Activated CD4-positive, alpha-beta T cell treated with anti-CD3 and anti-CD28 coated beads, Interleukin-2, amount 10 ng/mL, durations not matched to agents 24 days and 14 days (primary cell): ENCODE measurements at places on chromosomes 6 and 20. TPM values are rescaled to one million over a fixed set of nuclear protein-coding genes. Genes with fewer than 3 reads are reported as not detected.
A peak's percentile ranks its signal among the peaks of the same experiment; 100 is the strongest.

GRCh38 chr6:140744659-140745320, 1370.3 kb upstream of the CITED2 start:
- DNase-seq: no peak
- H3K27me3 ChIP-seq: no peaks in the 10 kb centered on the region
- no peak overlapping the region for H3K4me3 ChIP-seq
- H3K36me3 ChIP-seq: no peaks in the 10 kb centered on the region
- peaks cover 3% of the 10 kb centered on the region for H3K4me1 ChIP-seq

GRCh38 chr6:137095651-137096238, 51.0 kb upstream of the IL20RA start:
- H3K4me1 ChIP-seq: peaks cover 39% of the 10 kb centered on the region
- peak overlapping the region; percentile 41 for H3K27ac ChIP-seq
- no peaks in the 10 kb centered on the region for H3K27me3 ChIP-seq

The GRM4 gene
- total RNA-seq: not detected in 2 replicates

GRCh38 chr6:63452125-63452524, 120.2 kb upstream of the LOC128125822 start:
- no peak overlapping the region for H3K27ac ChIP-seq
- H3K27me3 ChIP-seq: peaks cover 3% of the 10 kb centered on the region
- no peak for DNase-seq
- H3K36me3 ChIP-seq: no peaks in the 10 kb centered on the region

The GNAS-AS1 gene
- total RNA-seq: 0.64 and 1.6 TPM in 2 replicates

The BTNL2 gene
- total RNA-seq: not detected in 2 replicates

The CABLES2 gene
- total RNA-seq: 13.1 and 13.5 TPM in 2 replicates

DNA sequence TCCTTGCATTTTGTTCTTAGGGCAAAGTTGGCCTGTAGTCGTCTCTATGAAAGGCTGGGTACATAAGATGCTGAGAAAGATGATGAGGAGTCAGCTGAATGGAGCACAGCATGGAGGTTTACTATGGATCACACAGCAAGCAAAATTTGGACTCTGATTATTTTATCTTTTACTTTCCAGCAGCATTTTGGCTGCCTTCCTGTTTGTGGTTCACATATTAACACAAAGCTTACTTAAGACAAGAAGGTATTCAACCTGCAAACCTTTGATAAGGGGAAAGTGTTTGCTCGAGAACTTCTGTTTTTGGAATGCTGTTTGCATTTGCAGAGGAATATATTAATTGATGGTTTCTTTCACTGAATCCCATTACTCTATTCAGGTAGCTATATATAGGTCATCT, 103.1 kb upstream of the ENPP5 start:
- H3K36me3 ChIP-seq: no peaks in the 10 kb centered on the region
- H3K4me1 ChIP-seq: no peaks in the 10 kb centered on the region
- no peak for DNase-seq
- no peak overlapping the region for H3K4me3 ChIP-seq
- no peak overlapping the region for H3K27ac ChIP-seq
